ENCODE measurements at places on chromosomes 6 and 20. TPM values are rescaled to one million over a fixed set of nuclear protein-coding genes. Genes with fewer than 3 reads are reported as not detected.

DNA sequence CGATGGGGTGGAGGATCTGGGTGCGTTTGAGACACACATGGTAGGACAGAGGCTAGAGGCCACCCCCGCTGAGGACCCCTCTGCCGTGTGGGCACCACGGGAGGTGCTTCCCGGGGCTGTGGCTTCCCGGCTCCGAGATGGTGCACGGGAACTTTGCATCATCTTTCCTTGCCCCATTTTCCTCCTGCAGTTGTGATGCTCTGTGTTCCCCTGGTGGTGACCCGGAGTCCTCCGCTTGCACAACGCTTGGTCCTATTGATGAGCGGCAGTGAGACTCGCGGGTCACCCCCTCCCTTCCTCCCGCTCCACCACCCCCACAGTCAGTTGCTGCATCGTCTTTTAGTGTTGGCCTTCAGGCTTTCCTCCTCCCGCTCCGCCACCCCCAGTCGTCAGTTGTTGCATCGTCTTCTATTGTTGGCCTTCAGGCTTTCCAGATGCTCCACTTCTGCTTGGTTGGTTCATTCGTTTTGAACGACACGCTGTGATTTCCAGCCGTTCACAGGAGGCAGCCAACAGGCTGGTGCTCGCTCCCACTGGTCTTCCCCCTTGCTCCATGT, 37.3 kb downstream of the PYGB start:
- no peak for DNase-seq

DNA sequence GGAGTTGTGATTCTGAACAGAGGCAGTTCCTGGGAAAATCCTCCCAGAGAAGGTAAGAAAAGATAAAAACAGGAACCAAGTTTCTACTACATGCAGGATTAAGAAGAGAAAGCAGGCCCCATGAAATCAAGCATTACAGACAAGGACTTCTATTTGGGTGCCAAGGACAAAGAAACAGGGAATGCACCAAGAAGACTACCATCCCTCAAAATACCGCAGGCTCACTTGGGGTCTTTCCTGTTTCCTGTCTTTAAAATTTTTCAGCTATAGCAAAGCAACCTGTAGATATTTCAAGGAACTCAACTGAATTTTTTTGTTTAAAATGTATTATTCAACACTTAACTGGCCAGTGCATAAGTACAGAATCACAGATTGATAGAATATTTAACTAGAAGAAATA, 107.5 kb downstream of the THEMIS start:
- no peak for DNase-seq

TCF21 gene
- 0.03 TPM for total RNA-seq

GRCh38 chr6:4560221-4561077, 215.8 kb upstream of the CDYL start:
- DNase-seq, result no peak

DNA sequence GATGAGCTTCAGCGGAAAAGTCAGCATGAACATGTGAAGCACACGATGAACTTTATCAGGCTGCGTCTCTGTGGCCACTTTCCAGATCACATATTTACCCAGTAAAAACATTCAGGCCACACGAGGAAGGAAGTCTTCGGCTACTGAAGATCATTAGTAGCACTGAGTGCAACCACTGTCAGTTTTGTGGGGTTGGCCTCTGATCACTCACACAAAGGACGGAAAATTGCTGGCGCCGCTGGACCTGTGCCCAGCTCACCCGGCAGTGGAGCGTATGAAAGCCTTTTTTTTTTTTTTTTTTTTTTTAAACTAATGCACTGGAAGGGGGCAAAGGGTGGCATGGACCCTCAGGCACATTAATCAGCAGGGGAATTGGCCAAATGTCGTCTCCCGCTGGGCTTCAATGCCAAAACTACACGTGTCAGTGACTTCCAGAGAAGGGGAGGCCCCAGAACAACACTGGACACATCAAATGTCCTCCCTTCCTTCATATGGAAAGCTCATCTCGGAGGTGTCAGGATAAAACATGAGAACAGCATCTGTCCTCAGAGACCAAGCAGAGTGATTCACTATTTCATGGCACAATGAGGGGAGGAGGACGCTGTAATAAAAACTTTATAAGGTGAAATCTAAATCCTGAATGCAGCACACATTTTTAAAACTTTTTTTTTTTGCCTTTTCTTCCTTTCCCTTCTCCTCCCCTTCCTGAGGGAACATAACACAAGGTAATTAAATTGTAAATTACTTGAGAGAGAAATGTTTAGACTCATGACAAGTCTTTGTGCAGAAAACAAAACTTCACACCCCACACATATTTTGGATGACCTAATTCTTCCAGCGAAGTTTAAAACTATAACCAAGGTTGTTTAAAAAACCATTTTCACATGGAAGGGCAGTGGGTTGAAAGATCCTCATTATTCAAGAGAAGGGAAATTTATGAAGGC, 223.4 kb downstream of the FOXC1 start:
- no peak for DNase-seq

DNA sequence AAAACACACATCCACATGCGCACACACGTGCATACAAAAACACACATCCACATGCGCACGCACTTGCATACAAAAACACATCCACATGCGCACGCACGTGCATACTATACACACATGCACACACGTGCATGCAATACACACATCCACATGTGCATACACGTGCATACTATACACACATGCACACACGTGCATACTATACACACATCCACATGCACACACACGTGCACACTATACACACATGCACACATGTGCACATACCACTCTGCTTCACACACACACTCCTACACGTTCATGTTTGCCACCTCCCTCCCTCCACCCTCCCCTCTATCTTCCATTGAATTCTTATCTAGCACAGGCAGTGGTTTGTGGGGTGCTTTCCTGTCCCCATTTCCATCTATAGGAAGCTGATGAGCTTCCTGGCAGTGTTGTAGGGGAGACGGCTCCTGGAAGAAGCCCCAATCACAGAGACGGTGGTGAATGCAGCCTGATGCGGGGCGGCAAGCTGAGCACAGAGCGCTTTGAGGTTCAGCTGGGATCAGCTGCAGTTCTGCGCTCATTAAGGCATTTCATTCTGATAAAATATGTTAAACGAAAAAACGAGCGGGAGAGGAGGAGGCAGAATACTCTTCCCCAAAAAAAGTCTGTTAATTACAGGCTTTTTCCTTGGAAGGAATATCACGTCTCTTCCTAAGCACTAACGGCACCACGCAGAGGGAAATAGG, 287.7 kb downstream of the TAF4 start:
- no peak for DNase-seq

Data from HT1080 (cell line).